ENCODE measurements at places on chromosomes 16 and 17.
A peak's percentile ranks its signal among the peaks of the same experiment; 100 is the strongest.

- DNase-seq: peak; percentile 91
- peak overlapping the region; percentile 95 for H3K27ac ChIP-seq
Observed at GRCh38 chr17:83086199-83086880, 6.9 kb downstream of the METRNL start.

- no peaks in the 10 kb centered on the region for H3K27me3 ChIP-seq
- DNase-seq: no peak
- no peaks in the 10 kb centered on the region for H3K36me3 ChIP-seq
- no peak overlapping the region for H3K4me3 ChIP-seq
- no peak overlapping the region for H3K27ac ChIP-seq
- no peaks in the 10 kb centered on the region for H3K4me1 ChIP-seq
Observed at GRCh38 chr17:73112246-73112645, 19.8 kb upstream of the SLC39A11 start.

DNA sequence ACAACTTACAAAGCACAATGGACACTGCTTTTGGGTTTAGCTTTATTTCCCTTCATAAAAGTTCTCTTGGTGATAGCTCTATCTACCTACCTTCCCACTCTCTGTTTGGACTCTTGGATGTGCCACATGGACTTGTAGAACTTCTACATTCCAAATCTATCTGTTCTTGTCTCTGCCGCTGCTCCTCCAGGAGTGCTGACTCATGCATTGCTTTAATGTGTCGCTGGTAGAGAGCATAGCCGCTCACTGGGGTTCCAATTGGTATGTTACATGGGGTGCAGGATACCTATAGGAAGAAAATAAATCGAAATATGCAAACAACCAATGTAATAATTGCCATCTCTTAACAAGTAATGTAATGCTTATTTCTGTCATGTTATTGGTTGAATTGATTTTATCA, 92.1 kb downstream of the TTC19 start:
- no peaks in the 10 kb centered on the region for H3K27me3 ChIP-seq
- no peak for DNase-seq
- no peak overlapping the region for H3K4me3 ChIP-seq
- H3K4me1 ChIP-seq: no peaks in the 10 kb centered on the region
- H3K36me3 ChIP-seq: peaks cover 57% of the 10 kb centered on the region
- no peak overlapping the region for H3K27ac ChIP-seq

DNA sequence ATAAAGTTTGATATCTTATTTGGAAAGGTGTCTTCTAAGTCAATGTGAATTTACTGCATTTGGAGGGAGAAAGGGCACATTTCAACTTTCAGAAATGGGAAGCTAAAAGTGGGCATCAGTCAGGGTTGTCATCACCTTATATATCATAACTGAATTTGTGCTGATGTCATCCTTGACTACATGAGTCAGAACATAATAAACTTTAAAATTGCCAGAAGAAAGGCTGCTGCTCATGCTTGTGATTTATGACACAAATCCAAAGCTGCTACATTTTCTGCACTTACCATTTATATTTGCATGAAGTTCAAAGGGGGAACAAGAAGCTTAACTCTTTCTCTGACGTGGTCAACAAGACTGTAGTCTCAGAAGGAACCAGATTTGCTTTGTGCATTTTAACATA, 196.6 kb downstream of the UTP18 start:
- DNase-seq: no peak
- H3K4me1 ChIP-seq: no peaks in the 10 kb centered on the region
- H3K36me3 ChIP-seq: no peaks in the 10 kb centered on the region
- no peaks in the 10 kb centered on the region for H3K27me3 ChIP-seq

GRCh38 chr17:2571523-2572303, 21.7 kb upstream of the PAFAH1B1 start:
- no peak for DNase-seq
- no peaks in the 10 kb centered on the region for H3K36me3 ChIP-seq
- no peaks in the 10 kb centered on the region for H3K27me3 ChIP-seq
- no peak overlapping the region for H3K27ac ChIP-seq
- no peaks in the 10 kb centered on the region for H3K4me1 ChIP-seq

DNA sequence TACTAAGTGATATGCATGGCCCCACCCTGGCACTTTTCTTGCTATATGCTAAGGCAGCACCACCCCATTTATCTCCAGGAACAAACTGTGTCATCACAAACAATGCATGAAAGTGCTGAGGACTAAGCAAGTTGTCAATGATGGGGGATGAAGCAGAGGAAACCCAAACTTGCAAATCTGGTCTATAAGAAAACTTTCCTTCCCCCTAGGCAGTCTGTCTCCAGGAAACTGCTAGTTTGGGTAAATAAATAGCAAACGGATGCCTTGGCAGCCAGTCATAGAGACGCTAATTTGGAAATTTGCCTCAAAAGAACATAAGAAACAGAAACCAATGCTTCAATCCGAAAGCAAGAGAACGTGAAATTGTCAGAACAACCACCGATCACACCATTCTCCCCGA, 5.6 kb upstream of the HSBP1 start:
- no peaks in the 10 kb centered on the region for H3K27me3 ChIP-seq
- no peaks in the 10 kb centered on the region for H3K36me3 ChIP-seq
- no peak for DNase-seq
- H3K27ac ChIP-seq: no peak overlapping the region
- H3K4me3 ChIP-seq: no peak overlapping the region
- H3K4me1 ChIP-seq: no peaks in the 10 kb centered on the region

DNA sequence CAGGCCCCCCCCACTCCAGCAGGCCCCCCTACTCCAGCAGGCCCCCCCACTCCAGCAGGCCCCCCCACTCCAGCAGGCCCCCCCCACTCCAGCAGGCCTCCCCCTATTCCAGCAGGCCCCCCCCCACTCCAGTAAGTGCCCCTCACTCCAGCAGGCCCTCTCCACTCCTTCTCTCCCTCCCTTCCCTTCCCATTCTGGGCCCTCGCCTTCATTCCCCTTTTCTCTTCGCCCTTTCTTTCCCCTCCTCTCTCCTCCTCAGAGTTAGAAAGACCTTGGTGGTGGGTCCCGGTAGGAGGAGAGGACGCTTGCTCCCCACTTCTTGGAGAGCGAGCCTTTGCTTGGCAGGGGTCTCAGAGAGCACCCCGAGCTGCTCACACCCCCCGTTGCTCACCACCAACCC, 177.0 kb upstream of the TNRC6C start:
- DNase-seq: no peak
- no peak overlapping the region for H3K4me3 ChIP-seq
- H3K36me3 ChIP-seq: no peaks in the 10 kb centered on the region
- peaks cover 21% of the 10 kb centered on the region for H3K27me3 ChIP-seq

DNA sequence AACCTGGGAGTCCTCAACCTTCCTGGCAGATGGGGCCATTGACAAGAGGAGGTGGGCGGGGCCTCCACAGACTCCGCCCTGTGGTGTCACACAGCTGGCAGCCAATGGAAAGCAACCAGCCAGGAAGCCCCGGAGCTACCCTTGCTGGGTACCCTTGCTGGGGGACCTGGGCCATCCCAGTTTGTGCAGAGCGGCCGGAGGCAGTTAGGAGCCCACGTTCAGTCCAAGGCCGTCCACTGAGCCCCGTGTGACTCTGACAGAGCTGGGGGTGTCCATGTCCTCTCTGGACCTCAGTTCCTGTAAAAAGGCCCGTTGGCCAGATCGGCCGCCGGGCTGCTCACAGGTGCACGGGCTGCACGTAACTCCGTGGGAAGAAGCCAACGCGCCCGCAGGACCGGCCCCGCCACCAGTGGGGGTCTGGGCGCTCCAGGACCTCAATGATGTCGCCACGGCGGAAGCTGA, 17.1 kb upstream of the FAM83G start:
- peak; percentile 67 for DNase-seq
- H3K4me3 ChIP-seq: no peak overlapping the region
- H3K4me1 ChIP-seq: peaks cover 6% of the 10 kb centered on the region
- H3K27me3 ChIP-seq: peaks cover 29% of the 10 kb centered on the region
- H3K27ac ChIP-seq: no peak overlapping the region

GRCh38 chr16:80317599-80318037, 223.2 kb upstream of the DYNLRB2 start:
- DNase-seq: no peak
- no peak overlapping the region for H3K4me3 ChIP-seq
- no peaks in the 10 kb centered on the region for H3K4me1 ChIP-seq
- H3K36me3 ChIP-seq: no peaks in the 10 kb centered on the region
- H3K27ac ChIP-seq: no peak overlapping the region

DNA sequence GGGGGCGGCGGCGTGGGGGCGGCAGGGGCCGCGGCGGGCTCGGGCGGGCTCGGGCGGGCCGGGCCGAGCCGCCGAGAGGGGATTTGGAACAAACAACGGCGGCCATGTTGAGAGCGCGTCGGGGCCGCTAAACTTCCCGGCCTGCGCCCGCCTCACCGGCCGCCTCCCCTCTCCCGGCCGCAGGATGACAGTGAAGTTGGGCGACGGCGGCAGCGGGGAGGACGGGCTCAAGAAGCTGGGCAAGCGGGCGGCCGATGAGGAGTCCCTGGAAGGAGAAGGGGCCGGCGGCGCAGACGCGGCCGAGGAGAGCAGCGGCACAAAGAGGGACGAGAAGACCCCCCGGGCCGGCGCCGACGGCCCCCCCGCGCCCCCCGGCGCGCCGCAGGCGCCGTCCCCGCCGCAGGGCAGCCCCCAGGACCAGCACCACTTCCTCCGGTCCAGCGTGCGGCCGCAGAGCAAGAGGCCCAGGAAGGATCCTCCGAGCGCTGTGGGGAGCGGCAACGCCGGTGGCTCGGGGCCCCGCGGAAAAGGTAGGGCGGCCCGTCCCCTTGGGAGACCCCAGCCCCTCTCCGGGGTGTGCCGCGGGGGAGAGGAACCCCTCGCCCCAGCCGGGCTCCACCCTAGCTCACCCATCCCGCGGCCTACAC, 2.4 kb downstream of the CRAMP1 start:
- H3K36me3 ChIP-seq: peaks cover 11% of the 10 kb centered on the region
- peak; percentile 56 for DNase-seq
- H3K27ac ChIP-seq: no peak overlapping the region
- H3K27me3 ChIP-seq: no peaks in the 10 kb centered on the region
- H3K4me1 ChIP-seq: peaks cover 6% of the 10 kb centered on the region

- H3K27ac ChIP-seq: no peak overlapping the region
- no peak overlapping the region for H3K4me3 ChIP-seq
- H3K36me3 ChIP-seq: no peaks in the 10 kb centered on the region
- DNase-seq: no peak
- H3K4me1 ChIP-seq: peaks cover 58% of the 10 kb centered on the region
Observed at GRCh38 chr17:57916925-57917858, 38.0 kb downstream of the CUEDC1 start.

- DNase-seq: no peak
- H3K36me3 ChIP-seq: peaks cover 2% of the 10 kb centered on the region
- no peak overlapping the region for H3K27ac ChIP-seq
- no peaks in the 10 kb centered on the region for H3K4me1 ChIP-seq
- no peaks in the 10 kb centered on the region for H3K27me3 ChIP-seq
- no peak overlapping the region for H3K4me3 ChIP-seq
Observed at GRCh38 chr17:29753845-29754439, 131.2 kb upstream of the CORO6 start.

DNA sequence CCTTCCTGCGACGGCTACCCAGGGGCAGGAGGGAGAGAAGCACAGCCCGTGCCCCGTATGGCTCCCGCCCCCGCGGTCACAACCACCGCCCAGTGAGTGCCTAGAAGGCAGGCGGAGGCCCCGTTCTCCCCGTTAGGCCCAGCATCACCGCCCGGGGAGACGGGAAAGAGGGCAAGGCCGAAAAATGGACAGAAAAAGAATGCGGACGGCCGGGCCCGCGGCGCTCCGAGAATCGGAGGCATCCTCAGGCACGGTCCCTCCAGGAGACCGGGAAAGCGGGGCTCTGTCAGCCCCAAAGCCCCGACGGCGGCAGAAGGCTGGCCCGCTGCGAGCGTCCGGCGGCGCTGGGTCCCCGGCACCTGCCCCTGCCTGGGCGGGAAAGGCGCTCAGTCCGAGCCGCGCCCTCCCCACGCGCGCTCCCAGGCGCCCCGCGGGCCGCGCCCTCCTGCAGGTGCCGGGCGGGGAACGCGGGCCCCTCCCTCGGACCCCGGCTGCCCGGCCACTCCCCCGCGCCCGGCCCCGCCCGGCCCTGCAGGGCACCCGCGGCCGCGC, 407 bp downstream of the MCRIP1 start:
- no peak overlapping the region for H3K27ac ChIP-seq
- DNase-seq: peak; percentile 49
- H3K36me3 ChIP-seq: no peaks in the 10 kb centered on the region
- H3K4me3 ChIP-seq: peak overlapping the region; percentile 77
- H3K27me3 ChIP-seq: no peaks in the 10 kb centered on the region

- peak overlapping the region; percentile 45 for H3K27ac ChIP-seq
- peak; percentile 69 for DNase-seq
- H3K4me1 ChIP-seq: peaks cover 49% of the 10 kb centered on the region
- H3K27me3 ChIP-seq: no peaks in the 10 kb centered on the region
Observed at GRCh38 chr17:15966183-15966878, 21.4 kb downstream of the ADORA2B start.

DNA sequence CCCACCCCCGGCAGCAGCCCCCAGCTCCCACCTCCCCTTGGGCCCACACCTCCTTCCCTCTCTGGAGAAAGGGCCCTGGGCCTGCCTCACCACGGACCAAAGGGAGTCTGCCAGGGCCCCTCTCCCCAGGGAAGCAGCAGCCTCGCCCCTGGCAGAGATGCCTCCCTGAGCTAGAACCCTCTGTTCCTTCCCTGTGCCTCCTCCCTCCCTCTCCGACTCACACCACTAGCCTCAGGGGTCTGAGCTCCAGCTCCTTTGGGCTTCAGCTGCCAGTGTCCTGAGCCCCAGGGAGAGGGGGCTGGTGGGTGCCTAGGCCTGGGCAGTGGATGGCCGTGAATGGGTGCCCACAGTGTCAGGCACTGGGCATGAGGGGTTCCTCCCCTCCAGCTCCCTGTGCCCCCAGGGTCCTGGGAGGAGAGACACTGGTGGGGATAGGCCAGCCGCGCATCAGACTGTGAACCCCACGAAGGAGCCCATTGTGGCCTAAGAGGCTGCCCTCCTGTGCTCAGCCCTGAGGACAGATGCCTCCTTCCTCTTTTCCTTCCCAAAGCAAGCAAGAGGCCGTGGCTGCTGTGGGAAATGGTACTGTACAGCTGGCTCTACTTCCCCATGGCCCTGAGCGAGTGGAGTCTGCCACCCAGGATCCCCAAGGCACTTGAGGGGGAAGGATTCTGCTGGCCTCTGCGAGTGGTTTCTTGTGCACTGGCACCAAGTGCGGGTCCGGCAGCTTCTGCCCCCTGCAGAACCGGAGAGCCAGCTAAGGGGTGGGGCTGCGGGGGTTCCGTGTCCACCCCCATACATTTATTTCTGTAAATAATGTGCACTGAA, 20.7 kb downstream of the MMP15 start:
- no peak overlapping the region for H3K4me3 ChIP-seq
- no peak for DNase-seq
- H3K27me3 ChIP-seq: peaks cover 18% of the 10 kb centered on the region
- H3K36me3 ChIP-seq: no peaks in the 10 kb centered on the region

Data from SJCRH30 (cell line).